Airway epithelial cell (primary cell): ENCODE measurements at places on chromosomes 12 and 14. TPM values are rescaled to one million over a fixed set of nuclear protein-coding genes. Genes with fewer than 3 reads are reported as not detected.

KRT3 gene
- total RNA-seq = not detected in 2 replicates

ADAMTS20 gene
- total RNA-seq = not detected in 2 replicates

JPH4 gene
- not detected in 2 replicates for total RNA-seq

UNC79 gene
- total RNA-seq = not detected in 2 replicates

NXPH4 gene
- 6.2 and 9.3 TPM in 2 replicates for total RNA-seq

HPD gene
- not detected in 2 replicates for total RNA-seq

CIT gene
- total RNA-seq = 12.4 and 19.7 TPM in 2 replicates

SERPINA12 gene
- total RNA-seq = not detected in 2 replicates

CSAD gene
- 5.3 and 13.3 TPM in 2 replicates for total RNA-seq

HNRNPC gene
- total RNA-seq = 741 and 791 TPM in 2 replicates

SRRM4 gene
- not detected in 2 replicates for total RNA-seq

OTUB2 gene
- total RNA-seq = 3.8 and 5.3 TPM in 2 replicates

POTEM gene
- total RNA-seq = not detected in 2 replicates

SMAGP gene
- total RNA-seq = 59.6 and 63.3 TPM in 2 replicates

OR10G2 gene
- not detected in 2 replicates for total RNA-seq

SIX6 gene
- total RNA-seq = not detected in 2 replicates

IFNG-AS1 gene
- total RNA-seq = not detected in 2 replicates

RTN1 gene
- 0.98 TPM in 1 of 2 replicates, not detected in the other for total RNA-seq

SLC6A15 gene
- 13.4 and 15.0 TPM in 2 replicates for total RNA-seq

SOX5 gene
- 0.14 and 0.42 TPM in 2 replicates for total RNA-seq

ZDHHC22 gene
- not detected in 2 replicates for total RNA-seq

CPM gene
- total RNA-seq = 12.0 and 16.2 TPM in 2 replicates

KLRD1 gene
- under 0.01 TPM in 2 replicates for total RNA-seq

RPL6 gene
- total RNA-seq = 2,110 and 2,323 TPM in 2 replicates

PPP1R36 gene
- total RNA-seq = 0.14 TPM in 1 of 2 replicates, not detected in the other
